Fibroblast of skin of left biceps (primary cell): ENCODE measurements at places on chromosomes 6 and 20.

- DNase-seq: no peak
Observed at GRCh38 chr6:111818539-111819226, 54.6 kb downstream of the FYN start.

DNA sequence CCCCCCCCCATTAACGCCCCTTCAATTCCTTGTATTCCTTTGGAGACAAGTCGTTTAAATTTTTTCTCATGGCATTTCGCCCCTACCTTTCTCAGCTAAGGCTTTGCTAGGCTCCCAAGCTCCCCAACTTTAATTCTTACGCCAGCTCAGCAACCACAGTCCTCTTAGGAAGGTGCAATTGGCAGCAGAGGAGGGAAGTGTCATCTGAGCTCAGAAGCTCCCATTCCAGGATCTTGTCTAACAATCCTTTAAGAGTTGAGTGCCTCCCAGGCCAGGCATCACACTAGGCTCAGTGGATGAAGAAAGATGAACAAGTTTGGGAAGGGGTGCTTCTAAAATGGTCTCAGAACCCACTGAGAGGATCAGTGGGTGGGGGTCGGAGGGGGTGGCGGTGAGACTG is 131.2 kb upstream of the AKAP12 start:
- DNase-seq: no peak

DNA sequence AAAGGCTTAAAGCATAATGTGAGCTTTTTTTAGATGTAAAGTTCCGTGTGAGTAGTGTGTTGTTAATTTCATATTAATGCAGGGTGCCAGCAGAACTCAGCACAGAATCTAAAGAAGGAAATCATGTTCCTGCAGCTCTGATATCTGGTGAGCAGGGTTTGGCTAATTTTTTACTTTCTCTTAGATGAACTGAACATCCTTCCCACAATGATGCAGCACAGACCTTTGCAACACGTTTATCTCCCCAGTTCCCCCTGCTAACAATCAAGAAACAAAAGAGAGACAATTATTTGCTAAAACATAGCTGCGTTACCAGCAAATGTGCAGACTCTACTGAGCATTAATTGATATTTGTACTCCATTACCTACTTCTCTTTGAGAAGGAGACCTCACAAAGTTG is 39.1 kb upstream of the ATXN1 start:
- no peak for DNase-seq

- DNase-seq: no peak
Observed at GRCh38 chr6:50404643-50405042, 308.7 kb upstream of the TFAP2D start.

DNA sequence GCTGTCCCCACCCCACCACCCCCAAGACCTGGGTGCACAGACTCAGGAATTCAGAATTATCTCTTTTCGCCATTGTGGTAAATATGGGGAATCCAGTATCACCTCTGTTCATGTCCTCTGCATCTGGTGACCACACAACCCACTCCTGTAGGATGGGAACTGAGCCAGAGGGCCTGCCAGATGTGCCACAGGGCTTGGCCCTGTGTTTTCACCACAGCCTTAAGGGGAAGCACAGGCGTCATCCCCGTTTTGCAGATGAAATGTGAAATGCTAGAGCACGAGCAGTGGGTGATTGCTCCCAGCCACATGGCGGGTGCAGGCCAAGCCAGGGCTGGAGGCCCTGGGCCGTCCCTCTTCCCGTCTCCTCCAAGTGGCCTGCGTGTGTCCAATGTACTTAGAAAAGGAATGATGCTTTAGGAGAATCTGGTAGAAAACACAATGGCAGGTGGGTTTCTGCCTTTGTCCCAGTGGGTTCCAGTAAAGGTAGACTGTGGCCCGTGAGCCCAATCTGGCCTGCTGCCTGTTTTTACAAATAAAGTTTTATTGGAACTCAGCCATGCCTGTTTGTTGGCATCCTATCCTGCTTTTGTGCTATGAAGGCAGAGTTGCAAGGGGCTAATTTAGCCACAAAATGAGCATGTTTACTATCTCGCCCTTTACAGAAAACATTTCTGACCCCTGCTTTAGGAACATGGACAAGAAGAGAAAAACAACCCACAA is 309.2 kb downstream of the CDH4 start:
- no peak for DNase-seq

DNA sequence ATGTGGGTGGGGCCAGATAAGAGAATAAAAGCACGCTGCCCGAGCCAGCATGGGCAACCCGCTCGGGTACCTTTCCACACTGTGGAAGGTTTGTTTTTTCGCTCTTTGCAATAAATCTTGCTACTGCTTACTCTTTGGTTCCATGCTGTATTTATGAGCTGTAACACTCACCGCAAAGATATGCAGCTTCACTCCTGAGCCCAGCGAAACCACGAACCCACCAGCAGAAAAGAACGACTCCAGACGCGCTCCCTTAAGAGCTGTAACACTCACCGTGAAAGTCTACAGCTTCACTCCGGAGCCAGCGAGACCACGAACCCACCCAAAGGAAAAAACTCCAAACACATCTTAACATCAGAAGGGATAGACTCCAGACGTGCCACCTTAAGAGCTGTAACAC is 76.7 kb downstream of the TFAP2A start:
- DNase-seq: no peak

DNA sequence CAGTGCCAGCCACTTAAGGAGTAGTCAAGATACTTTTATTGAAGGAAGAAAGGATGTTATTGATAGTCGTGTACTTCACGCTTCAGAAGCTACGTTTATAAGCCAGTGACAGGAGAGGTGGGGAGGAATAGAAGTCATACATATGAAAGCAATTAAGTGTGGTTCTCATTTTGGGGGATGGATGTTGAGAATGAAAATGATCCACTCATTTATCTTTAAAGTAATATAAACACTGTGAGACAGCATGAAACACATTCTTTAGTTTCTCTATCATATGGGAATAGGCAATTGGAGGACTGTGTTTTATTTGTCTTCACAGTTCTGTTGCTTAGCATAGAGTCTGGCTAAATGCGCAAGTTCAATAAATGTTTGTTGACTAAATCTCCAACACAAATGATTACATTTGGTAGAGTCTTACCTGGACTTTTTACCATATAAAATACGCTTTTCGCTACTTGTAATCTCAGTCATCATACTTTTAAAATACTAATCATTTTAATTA is 35.2 kb downstream of the AK9 start:
- DNase-seq: peak; percentile 29

DNA sequence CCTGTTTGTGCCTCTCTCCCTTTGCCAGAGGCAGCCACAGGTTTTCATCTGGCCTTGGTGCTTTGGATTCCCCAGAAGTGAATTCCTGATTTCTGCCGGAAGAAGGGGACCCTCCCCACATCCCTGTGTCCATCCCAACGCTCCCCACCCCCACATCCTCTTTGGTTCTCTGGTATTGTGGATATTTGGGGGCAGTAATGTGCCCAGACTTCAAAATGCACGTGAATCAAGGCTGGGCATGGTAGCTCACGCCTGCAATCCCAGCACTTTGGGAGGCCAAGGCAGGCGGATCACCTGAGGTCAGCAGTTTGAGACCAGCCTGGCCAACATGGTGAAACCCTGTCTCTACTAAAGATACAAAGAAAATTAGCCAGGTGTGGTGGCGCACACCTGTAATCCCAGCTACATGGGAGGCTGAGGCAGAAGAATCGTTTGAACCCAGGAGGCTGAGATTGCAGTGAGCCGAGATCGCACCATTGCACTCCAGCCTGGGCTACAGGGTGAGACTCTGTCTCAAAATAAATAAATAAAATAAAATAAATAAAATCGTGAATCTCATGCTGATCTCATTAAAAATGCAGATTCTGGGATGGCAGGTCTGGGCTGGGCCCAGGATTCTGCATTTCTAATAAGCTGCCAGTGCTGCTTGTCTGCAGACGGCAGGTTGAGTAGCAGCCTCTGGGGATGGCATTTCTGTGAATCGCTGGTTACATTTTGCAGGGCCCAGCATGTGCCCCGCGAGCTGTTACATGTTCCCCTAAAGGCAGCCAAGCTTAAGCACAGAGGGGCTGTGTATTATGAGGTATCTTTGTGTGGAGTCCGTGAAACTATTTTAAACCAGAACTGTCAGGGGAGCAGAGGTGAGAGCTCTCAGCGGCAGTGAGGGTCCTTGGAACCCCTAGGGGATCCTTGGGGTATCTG is 49.0 kb downstream of the SYNJ2 start:
- no peak for DNase-seq

DNA sequence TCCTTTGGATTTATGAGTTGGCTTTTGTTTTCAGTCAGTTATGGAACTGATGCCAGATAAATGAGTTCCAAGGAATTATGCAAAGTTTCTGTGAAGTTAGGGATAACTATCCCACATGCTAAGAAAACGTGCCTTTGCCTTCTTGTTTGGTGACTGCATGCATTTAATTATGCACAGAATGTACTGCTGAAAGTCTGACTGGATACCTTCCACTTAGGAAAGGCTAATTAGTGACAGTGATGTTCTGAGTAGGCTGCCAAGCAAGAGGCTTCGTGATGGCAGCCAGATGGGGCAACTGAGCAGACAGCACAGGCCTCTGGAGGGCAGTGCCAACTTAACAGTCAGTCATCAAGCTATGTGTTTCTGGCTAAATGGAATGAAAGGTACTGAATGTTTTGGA is 289.9 kb downstream of the CD109 start:
- peak; percentile 69 for DNase-seq

DNA sequence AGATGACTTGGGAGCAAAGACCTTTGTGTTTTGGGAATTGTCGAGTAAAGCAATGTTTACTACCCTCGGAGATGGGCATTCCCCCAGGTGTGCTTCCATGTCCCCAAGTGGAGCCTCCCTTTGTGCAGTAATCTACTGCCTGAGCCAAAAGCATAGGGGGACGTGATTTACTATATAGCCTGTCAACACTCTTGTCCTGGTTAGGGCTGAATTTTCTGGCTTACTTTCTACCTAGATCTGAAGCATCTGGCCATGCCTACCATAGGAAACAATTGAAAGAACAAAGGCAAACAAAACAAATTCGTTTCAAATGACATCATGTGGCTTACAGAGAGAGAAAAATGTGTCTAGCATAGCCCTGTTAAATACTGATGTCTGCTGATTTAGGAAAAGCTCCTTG is 350.6 kb downstream of the SAMD5 start:
- DNase-seq: no peak

DNA sequence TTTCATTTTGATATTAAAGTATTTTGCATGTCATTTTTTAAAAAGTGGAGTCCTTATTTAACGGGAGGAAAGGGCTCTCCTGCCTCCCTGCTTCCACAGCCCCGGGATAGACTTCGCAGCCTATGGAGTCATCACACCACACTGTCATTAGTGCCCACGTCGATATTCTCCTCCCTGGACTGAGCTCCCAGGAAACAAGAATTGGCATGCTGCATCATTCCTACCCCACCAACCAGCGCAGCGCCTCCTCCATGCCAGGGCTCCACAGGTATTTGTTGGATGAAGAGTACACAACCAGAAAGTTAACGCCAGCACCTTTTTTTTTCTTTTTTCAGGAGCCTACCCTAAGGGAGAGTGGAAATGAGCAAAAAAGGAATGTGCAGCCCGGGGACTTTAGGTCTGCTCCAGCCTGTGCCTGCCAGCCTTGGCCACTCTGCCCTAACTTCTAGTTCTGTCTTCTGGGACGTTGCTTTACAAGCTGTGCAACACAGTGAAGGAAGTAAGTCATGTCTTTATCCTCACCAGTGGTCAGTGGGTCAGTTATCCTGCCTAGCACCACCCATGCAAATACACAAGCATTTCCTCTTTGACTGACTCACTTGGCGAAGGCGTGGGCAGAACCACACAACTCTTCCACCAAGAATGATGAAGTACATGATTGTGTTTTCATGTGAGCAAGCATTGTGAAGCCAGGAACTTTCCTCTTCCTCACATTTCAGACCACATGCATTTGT is 180.7 kb upstream of the UST start:
- DNase-seq: no peak

GRCh38 chr6:106870069-106870468 is 104.5 kb downstream of the CD24 start:
- peak; percentile 31 for DNase-seq

GRCh38 chr6:26290941-26291340 is 74.1 kb upstream of the BTN3A2 start:
- DNase-seq: no peak

GRCh38 chr6:49003348-49003747 is 459.7 kb downstream of the MMUT start:
- no peak for DNase-seq

GRCh38 chr6:168078943-168079405 is at the start of gene FRMD1:
Gene FRMD1 (minus strand): TSS chr6:168079212. CDS start chr6:168079094, 118 bp downstream.
- no peak for DNase-seq

GRCh38 chr20:49526056-49526455 is 41.9 kb downstream of the PTGIS start:
- DNase-seq: no peak

- no peak for DNase-seq
Observed at GRCh38 chr6:109372130-109372529, 10.1 kb downstream of the CD164 start.

DNA sequence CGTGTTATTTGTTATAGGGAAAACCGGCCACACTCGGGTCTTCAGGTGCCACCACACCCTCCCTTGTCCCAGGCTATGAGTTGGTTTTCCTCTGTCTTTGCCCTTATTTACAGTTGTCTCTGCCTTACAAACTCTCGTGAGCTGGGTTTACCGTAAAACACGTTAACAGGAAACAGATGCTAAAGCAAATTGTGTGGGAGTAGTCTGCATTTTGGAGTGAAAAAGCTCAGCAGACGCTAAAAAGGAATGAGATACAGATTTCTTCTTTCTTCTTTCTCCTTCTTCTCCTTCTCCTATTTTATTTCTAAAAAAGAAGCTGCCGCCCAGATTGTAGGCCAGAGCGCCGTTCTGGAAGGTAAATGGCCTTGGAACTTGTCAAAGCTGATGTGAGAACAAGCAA is 51.9 kb downstream of the APCDD1L start:
- no peak for DNase-seq

GRCh38 chr20:1478566-1478965 is 11.9 kb upstream of the NSFL1C start:
- no peak for DNase-seq

DNA sequence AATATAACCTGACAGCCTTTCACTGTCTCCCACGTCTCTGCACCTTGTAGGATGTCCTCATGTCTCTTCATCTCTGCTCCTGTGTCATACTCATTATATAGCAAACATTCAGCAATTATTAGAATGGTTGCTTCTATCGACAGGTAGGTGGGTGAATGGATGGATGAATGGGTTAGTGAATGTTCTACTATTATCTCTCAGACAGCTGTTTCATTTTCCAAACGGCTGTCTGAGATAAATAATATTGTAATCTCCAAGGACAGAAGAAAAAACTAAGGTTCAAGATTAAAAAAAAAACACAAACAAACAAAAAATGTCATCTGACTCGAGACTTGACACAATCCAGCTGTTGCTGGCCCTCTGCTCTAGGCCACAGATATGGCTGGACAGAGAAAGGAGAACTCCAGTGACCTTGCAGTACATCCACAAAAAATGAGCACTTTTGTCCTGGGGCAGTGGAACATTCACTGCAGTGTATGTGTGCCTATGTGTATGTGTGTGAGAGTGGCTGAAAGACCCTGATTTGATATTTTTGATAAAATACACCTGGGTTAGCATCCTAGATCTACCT is 2.1 kb downstream of the HNF4A start:
- no peak for DNase-seq
